Pancreas (tissue), 10 donors: ENCODE measurements at places on chromosomes 2 and 18.

DNA sequence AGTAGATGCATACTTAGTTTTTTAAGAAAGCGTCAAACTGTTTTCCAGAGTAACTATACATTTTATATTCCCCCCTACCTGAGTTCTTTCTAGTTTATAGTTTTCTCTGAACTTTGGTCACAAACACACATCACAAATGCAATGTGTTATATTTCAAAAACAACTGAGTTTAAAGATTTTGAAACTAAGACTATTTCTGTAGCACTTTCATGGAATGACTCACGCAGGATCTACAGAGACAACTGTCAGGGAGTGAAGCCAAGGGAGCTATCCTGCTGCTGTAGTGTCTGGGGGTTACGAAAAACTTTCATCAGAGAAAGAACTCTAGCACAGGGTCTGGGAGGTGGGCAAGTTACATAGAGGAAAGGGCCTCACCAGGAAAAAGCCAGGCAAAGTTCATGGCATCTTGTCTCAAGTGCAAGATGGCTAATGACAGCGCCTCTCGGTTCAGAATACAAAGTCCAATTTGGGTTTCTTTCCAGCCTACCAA lies 66.8 kb downstream of the UXS1 start:
- H3K36me3 ChIP-seq: no peaks in the 10 kb centered on the region
- H3K4me1 ChIP-seq: peaks cover 31% of the 10 kb centered on the region
- H3K27ac ChIP-seq: no peak overlapping the region
- no peak overlapping the region for H3K4me3 ChIP-seq
- no peaks in the 10 kb centered on the region for H3K27me3 ChIP-seq
- no peak for DNase-seq

DNA sequence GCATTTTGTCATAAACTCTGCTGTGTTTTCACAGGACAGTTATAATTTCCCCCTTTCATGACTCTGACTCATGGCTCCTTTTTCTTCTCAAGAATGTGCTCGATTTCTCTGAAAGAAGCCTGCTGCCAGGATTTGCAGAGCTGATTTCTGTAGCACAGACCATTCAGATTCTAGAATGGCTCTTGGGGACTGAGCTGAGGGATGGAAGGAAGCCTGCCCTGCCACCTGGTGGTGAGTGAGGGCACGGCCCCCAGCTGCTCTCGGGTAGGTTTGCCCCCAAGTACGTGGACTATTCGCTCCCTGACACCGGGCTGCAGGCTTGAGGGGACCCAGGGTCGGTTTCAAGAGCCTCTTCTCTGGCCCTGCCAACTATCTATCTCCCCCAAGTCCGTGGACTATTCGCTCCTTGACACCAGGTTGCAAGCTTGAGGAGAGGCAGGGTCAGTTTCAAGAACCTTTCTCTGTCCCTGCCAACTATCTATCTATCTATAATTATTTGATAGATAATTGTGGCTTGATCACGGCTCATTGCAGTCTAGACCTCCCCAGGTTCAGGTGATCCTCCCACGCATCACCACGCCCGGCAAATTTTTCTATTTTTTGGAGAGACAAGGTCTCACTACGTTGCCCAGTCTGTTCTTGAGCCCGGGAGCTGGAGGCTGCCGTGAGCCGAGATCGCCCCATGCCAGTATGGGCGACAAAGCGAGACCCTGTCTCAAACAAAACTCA lies 1.4 kb upstream of the SMYD5 start:
- H3K4me1 ChIP-seq: peaks cover 3% of the 10 kb centered on the region
- DNase-seq: peak; percentile 73
- H3K4me3 ChIP-seq: no peak overlapping the region
- H3K27ac ChIP-seq: no peak overlapping the region
- no peaks in the 10 kb centered on the region for H3K36me3 ChIP-seq
- no peaks in the 10 kb centered on the region for H3K27me3 ChIP-seq

DNA sequence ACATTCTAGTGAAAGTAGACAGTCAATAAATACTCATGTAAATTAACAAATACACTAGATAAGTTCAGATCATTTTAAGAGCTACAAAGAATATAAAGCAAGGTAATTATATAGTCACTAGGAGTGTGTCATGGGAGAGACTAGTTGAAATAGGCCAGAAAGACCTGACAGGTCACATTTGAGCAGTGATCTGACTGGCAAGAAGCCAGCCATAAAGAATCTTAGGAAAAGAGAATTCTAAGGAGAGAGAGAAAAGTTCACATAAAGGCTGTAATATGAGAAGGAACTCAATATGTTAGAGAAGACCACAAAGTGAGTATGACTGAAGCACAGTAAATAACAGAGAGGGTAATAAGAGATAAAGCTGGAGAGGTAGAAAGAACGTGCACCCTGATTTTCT lies 31.2 kb downstream of the VSNL1 start:
- no peaks in the 10 kb centered on the region for H3K27me3 ChIP-seq
- H3K4me1 ChIP-seq: no peaks in the 10 kb centered on the region
- H3K36me3 ChIP-seq: no peaks in the 10 kb centered on the region

DNA sequence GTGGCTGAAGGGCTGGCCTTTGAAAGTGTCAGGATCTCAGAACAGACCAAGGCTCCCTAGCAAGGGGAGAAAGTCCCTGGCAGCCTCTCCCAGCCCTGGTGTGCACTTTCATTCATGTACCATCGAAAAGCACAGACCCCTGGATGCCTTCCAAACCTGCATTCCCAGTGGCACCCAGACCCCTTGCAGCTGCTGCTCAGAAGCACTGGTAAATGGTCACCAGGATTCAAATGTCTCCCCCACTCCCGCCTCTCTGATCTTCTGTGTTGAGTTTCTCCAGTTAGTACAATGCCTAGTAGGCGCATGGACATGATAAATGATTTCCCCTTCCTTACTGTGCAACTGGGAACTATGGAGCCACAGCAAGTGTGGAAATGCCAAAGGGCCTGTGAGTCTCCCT lies 180.0 kb downstream of the GLI2 start:
- peak overlapping the region; percentile 37 for H3K27ac ChIP-seq
- H3K4me3 ChIP-seq: no peak overlapping the region
- DNase-seq: no peak
- H3K4me1 ChIP-seq: peaks cover 4% of the 10 kb centered on the region

DNA sequence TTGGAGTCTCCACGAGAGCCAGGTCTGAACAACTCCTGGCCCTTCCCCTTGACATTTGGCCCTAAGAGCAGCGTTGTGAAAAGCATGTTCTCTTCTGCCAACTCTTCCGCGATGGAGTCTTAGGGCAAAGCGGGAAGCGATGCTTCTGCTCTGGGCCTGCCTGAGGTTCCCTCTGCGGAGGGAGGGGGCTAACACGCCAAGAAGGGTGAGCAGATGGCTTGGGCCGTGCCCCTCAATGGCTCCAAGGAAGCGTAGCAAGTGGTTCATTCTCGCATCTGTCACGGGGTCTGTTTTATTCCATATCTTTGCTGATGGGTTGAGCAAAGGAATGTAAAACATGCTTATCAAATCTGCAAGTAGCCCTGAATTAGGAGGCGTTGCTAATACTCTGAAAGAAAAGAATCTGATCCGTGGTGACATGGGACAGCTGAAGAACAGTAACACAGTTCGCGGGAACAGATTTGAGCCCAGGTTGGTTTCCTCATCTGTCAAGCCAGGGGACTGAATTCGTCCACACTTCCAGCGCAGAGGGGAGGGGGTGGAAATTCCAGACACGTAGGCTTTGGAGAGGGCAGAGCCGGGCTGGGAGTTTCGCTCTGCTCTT lies 38.0 kb downstream of the DNMT3A start:
- no peak overlapping the region for H3K27ac ChIP-seq
- no peaks in the 10 kb centered on the region for H3K4me1 ChIP-seq
- H3K36me3 ChIP-seq: peaks cover 6% of the 10 kb centered on the region
- H3K4me3 ChIP-seq: no peak overlapping the region
- no peaks in the 10 kb centered on the region for H3K27me3 ChIP-seq

DNA sequence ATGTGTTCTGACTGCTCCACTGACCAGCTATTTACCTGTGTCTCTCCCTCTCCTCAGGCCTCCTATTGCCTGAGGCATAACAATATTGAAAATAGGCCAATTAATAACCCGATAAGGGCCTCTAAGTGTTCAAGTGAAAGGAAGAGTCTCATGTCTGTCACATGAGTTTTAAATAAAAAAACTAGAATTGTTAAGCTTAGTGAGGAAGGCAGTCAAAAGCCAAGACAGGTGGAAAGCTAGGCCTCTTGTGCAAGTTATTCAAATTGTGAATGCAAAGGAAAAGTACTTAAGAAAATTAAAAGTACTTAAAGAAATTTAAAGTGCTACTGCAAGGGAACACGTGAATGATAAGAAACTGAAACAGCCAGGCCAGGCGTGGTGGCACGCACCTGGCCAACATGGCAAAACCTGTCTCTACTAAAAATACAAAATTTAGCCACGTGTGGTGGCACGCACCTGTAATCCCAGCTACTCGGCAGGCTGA lies 44.9 kb upstream of the TAF4B start:
- no peak overlapping the region for H3K27ac ChIP-seq
- no peaks in the 10 kb centered on the region for H3K4me1 ChIP-seq
- H3K27me3 ChIP-seq: no peaks in the 10 kb centered on the region
- H3K4me3 ChIP-seq: no peak overlapping the region
